ENCODE measurements at places on chromosomes 1 and 21.

DNA sequence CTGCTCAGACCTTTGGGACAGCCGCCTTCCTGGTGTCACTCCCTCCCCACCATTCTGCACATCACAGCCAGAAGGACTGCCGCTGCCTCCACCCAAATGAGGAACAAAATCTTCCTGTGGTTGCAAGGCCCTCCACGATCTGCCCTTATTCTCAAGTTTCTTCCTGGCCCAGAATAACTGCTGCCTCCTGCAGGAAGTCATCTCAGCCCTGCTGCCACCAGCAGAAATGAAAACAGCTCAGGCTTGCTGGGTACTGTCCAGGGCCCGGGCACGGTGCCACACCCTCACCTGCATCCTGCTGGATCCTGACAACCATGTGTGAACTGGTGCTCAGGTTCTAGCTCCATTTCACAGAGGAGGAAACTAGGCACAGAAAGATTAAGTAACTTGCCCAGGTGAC lies 2.8 kb downstream of the CLDN19 start:
- DNase-seq = no peak

- no peak for DNase-seq
These were observed 10.0 kb downstream of the DRAXIN start for GRCh38 chr1:11701551-11701961.

DNA sequence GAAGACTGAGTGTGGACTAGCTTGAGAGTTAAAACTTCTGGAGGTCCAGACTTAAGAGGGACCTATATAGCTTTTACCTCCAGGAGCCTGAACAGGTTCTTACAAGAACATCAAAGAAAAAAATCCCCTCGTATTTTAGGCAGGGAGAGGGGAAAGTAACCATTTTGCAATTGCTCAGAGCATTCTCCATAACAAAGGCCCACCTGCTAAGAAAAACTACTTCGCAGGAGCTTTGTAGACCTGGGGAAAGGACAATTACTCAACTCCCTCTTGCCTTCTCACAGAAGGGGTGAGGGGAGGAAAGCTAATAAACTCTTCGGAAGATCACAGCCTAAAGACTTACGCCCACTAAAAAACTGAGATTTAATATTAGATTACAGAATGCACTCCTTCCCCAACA lies 86.3 kb downstream of the RERE start:
- DNase-seq = no peak

- no peak for DNase-seq
These were observed 11.1 kb downstream of the QSOX1 start for GRCh38 chr1:180165509-180166435.

- peak; percentile 66 for DNase-seq
These were observed 5.5 kb downstream of the RNF223 start for GRCh38 chr1:1068517-1069055.

DNA sequence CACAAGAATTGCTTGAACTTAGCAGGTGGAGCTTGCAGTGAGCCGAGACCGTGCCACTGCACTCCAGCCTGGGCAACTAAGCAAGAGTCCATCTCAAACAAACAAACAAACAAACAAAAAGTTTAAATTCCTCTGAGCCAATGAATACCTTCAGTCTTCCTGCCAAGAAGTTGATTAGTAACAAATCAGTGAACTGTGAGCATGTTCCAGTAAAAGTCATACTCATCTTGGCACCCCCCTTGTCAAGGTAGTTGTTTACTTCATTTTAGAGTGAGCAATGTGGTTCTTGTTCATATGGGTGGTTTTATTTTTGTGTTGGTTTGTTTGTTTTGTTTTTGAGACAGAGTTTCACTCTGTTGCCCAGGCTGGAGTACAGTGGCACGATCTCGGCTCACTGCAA lies 18.0 kb upstream of the SLC2A7 start:
- DNase-seq = no peak

DNA sequence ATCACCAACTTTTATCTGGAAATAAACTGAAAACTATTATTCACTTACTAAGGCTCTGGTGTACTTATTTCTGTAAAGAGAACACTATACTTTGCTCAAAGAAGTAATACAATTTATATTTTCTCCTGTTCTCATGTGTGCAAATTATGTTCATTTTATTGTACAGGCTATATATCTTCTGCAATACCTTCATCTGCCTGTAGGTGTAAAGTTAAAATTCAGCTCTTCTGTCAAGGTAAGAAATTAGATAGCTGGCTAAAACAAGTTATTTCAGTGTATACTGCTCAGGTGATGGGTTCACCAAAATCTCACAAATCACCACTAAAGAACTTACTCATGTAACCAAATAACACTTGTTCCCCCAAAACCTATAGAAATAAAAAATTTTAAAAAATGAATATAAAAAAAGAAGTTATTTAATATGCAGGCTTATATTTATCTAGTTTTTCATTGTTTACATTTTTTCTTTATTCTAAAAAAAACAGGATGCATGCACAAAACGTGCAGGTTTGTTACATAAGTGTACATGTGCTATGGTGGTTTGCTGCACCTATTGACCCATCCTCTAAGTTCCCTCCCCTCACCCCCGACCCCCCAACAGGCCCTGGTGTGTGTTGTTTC lies 81.5 kb downstream of the PTGER3 start:
- no peak for DNase-seq

- no peak for DNase-seq
These were observed 156.5 kb downstream of the PCNX2 start for GRCh38 chr1:233138788-233139585.

DNA sequence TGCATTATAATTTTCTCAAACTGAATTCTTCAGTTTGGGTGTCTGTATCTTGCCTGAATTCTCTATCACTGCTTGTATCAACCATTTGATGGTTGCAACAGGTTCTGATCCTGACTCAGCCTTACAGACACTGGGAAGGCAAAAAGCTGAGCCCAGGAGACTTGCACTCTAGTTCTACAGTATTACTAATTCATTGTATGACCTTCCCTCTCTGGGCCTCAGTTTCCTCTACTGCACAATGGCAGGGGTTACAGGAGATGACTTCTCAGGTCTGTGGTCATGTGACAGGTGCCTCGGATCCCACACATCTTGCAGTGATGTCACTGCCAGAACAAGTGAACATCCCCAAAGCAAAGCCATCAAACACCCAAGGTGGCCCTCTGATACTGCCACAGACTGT lies 38.7 kb downstream of the RRAGC start:
- DNase-seq = no peak

DNA sequence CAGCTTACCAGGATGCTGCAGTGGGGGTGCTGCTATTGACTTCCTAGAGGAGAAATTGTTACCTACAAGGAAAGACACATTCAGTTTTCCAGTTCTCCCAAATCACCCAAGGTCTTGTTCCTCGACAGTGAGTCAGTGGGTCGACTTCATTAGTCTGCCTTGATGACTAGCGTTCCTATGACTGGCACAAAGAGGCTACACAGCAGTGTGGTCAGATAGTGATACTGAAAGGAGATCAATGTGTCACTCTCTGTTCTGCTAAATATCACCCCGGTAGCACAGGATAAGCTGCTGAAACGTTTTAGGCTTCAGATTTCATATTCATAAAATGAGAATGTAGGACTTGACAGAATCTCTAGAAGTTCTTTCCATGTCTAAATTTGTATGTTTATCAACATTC lies 357.4 kb downstream of the LMX1A start:
- DNase-seq = no peak

GRCh38 chr1:225678545-225678944 lies 25.6 kb upstream of the ENAH start:
- no peak for DNase-seq

GRCh38 chr1:46961066-46961758 lies 19.9 kb upstream of the CYP4A11 start:
- no peak for DNase-seq

- DNase-seq = no peak
These were observed 89.5 kb downstream of the SCMH1 start for GRCh38 chr1:41152622-41153044.

DNA sequence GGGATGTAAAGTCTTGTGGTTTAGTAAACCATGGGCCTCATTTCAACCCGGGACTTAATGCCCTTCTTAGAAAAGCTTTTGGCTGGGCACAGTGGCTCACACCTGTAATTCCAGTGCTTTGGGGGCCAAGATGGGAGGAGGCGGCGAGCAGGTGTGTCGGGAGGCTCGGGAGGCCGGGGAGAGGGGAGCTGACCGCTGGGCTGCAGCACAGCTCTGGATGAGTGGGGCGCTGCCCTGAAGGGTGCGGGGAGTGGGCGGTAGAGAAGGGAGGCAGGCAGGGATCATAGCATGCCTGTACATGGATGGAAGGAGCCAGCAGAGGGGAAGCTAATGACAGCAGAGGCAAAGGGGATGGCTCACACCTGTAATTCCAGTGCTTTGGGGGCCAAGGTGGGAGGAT lies 31.0 kb downstream of the LHX4 start:
- no peak for DNase-seq

GRCh38 chr1:245645894-245646293 lies 491.1 kb downstream of the KIF26B start:
- DNase-seq = no peak

DNA sequence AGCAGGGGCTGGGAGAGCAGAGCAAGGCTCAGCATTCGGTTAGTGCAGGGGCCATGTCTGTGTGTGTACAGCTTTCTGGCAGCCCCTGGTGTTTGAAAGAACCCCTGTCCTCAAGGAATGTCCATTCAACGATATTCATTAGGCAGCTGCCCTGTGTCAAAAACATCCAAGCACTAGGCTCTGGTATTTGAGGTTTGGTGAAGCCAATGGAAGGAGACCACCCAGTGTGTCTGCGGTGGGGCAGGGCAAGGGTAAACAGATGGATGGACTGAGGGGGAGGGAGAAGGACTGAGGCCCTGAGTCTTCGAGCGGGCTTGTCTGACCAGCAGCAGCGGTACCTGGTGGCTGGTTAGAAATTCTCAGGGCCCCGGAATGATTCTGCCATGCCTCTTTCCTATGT lies 155.6 kb upstream of the KLHDC7A start:
- DNase-seq = no peak

- no peak for DNase-seq
These were observed 152.9 kb downstream of the ATP6V1G3 start for GRCh38 chr1:198387587-198387986.

GRCh38 chr1:56403321-56403720 lies 176.0 kb downstream of the PLPP3 start:
- DNase-seq = no peak

GRCh38 chr1:100860397-100860991 lies 34.1 kb downstream of the EXTL2 start:
- DNase-seq = no peak

- DNase-seq = no peak
These were observed 135.4 kb upstream of the POGK start for GRCh38 chr1:166703726-166704462.

DNA sequence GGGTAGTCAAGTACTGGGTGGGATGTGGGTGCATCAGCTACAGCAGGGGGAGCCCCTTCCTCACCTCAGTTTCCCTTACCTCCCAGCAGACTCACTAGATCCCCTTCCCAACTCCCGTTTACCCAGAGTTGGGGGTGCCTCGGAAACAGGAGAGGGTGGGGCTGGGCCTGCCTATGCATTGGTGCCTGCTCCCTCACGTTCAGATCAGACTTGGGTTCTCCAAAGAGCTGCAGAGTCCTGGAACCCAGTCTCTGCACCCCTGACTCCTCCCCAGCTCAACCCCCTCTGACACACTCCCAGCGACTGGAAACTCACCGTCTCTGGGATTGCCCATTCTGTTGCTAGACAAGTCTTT lies 6.0 kb downstream of the FOXO6 start:
- DNase-seq = no peak

- DNase-seq = no peak
These were observed 217.2 kb downstream of the RPS6KC1 start for GRCh38 chr1:213268221-213268620.

DNA sequence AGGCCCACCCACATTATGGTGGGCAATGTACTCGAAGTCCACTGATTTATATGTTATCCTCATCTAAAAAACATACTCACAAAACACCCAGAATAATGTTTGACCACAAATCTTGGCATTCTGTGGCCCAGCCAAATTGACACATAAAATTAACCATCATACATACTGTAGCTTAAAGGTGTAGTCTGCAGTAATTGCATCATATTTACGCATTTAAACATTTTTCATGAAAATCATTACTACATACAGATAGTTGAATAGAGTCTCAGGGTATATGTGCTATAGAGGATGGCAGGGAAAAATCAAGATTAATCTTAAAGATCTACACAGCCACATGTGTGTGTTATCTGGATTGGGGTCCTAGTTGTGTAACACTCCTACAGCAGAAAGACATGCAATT lies 14.5 kb downstream of the ZNF697 start:
- DNase-seq = no peak

- DNase-seq = peak; percentile 8
These were observed 449.0 kb downstream of the MATN1 start for GRCh38 chr1:30274173-30274970.

GRCh38 chr1:168019407-168019806 lies 82.5 kb upstream of the MPC2 start:
- DNase-seq = no peak

DNA sequence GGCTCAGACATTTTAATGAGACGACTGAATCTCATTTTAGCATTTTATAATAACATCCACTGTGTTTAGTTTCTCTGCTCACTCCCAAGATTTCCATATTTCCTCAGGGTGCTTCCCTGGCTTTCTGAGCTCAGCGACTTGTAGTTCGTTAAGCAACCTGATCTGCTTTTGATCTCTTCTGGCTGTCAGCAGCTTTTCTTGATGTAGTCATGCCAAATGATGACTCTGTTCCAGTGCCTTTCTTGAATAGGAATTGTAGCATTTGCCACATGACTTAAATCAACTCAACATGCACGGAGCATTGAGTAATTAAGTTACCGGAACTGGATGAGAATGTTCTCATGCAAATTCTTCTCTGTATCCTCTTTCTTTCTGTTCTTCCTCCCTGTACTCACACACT lies 246.1 kb downstream of the FMN2 start:
- no peak for DNase-seq

DNA sequence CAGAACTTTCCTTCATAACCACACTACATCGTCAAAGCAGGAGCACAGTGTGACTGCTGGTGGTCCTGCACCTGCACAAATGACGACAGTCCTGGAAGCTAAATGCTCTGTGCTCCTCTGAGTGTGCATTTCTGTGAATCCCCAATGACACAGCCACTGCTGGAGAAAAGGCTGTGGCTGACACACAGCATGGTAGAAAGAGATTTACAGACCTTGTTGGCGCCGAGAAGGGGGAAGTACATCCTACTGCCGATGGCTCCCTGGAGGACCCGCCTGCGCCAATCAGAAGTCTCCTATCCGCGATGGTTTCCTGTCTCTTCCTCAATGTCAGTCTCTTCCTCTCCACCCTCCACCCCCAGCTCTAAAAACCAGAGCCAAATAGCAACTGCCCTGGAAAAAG lies 115.4 kb upstream of the RAB4A start:
- no peak for DNase-seq

DNA sequence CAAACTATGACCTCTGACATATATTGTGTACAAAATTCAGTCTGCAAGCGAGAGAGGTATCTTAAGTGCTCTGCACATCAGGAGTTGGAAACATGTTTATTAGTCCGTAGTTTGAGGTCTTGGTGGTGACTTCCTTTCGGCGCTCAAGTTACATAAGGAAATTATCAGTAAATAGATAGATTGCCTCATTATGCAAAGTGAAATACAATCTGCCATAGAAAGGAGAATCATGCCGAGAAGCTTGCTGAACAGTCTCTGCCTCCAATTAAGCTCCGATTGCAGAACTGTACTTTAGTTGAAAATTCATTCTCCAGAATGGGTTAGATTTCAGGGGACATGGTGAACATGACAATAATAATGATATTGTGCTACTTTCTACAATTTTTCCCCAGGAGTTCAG lies 271.8 kb downstream of the BRINP2 start:
- no peak for DNase-seq

GRCh38 chr1:238954865-238955264 lies 431.5 kb upstream of the CHRM3 start:
- no peak for DNase-seq

GRCh38 chr1:167227934-167228378 lies 7.3 kb downstream of the POU2F1 start:
- no peak for DNase-seq
